Heart left ventricle (tissue), 16 donors: ENCODE measurements at places on chromosomes 12 and 14. TPM values are rescaled to one million over a fixed set of nuclear protein-coding genes. Genes with fewer than 3 reads are reported as not detected.

The IKZF4 gene
- total RNA-seq: 8.1 TPM

The STON2 gene
- 27.5 TPM for total RNA-seq

The SSPN gene
- 81.1 TPM for total RNA-seq

The MYH7 gene
- total RNA-seq: 8,219 TPM

The RNASE7 gene
- not detected for total RNA-seq

The INHBC gene
- total RNA-seq: not detected

The ALDH1L2 gene
- total RNA-seq: 1.3 TPM

The BCL2L14 gene
- total RNA-seq: not detected

The PZP gene
- total RNA-seq: 0.37 TPM

The RDH16 gene
- total RNA-seq: 0.54 TPM

The CD163 gene
- 59.2 TPM for total RNA-seq

The CGRRF1 gene
- total RNA-seq: 17.1 TPM

The SLC8A3 gene
- total RNA-seq: not detected

The DNAH10 gene
- 0.23 TPM for total RNA-seq

The HOXC12 gene
- total RNA-seq: not detected

The ACSS3 gene
- total RNA-seq: 28.9 TPM
